ENCODE measurements at places on chromosomes 12 and 14.

DNA sequence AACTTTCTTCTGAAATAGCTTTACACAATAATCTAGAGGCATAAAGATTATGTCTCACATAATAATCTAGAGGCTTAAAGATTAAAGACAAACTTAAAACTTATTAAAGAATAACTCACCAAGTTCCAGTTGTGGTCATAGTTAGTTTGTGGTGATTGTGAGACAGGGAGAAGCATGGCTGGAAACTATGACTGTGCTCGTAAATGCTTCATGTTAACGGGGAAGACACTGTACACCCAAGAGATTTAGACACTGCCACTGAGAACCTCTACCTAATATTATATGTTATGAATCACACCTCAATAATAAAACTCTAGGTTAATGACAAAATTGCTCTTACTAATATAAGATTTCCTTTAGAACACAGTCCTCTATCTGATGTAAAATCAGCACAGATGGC lies 541.6 kb downstream of the TMEM121 start:
- no peak for DNase-seq

- DNase-seq = no peak
These were observed 407.7 kb upstream of the OR4E1 start for GRCh38 chr14:22081337-22081736.

DNA sequence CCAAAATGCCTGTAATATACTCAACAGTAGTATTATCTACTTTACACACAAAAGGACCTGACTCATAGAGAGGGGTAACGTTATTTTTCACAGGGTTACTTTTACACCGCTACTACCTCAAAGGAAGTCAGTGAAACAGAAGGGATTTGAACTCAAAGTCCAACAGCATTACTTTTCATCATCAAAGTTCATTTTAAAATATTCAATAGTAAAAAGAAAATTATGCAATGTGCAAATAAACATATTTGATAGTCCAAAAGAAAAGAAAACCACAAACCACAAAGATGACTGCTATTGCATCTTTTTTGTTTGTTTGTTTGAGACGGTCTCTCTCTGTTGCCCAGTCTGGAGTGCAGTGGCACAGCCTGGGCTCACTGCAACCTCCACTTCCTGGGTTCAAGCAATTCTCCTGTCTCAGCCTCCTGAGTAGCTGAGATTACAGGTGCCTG lies 15.5 kb downstream of the KIF21A start:
- DNase-seq = no peak

DNA sequence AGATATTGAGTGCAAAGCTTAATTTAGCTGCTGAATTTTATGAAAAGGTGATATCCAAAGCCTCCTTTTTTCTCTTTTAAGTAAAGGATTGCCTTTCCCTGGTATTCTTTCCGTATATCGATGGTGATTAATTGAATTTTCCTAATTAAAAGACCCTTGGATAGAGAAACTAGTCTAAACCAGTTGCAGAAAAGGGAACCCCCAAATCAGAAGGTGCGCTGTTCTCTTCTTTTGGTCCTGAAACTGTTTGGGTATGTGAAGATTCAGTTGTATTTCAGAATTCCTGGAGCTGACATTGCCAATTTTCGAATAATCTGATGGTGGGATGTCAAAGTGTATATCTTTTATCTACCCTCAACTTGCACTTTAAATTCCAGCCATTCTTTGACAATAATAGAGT lies 1.9 kb downstream of the GPHN start:
- DNase-seq = no peak

GRCh38 chr12:1525858-1526257 lies 68.5 kb downstream of the FBXL14 start:
- DNase-seq = no peak

DNA sequence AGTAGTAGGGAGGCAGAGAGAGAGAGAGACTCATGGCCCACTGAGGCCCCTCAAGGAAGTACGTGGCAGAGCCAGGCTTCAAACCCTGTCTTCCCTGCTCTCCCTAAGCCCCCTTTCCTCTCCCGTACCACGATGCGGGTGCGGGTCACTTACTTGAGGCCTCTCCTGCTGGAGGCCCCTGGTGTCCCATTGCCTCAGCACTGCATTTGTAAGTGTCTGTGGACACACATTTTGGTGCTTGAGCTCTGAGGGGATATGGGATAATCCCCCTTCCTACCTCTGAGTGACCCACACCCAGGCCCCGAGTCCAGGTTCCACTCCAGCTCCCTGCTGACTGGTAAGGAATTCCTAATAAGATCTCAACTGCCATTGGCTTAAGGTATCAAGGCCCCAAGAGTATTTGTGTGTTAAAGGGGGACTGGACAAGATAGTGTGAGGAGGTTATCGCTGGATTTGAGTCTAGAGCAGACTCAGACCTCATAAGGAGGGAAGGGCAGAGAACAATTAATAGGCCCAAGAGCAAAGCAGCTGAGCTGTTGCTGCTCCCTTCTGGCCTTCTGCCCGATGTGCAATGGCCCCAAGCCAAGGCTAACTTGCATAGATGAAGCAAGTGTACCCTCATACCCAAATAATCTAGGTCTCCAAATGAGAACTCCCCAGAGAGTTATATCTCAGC lies 71.9 kb downstream of the CRACR2A start:
- no peak for DNase-seq

DNA sequence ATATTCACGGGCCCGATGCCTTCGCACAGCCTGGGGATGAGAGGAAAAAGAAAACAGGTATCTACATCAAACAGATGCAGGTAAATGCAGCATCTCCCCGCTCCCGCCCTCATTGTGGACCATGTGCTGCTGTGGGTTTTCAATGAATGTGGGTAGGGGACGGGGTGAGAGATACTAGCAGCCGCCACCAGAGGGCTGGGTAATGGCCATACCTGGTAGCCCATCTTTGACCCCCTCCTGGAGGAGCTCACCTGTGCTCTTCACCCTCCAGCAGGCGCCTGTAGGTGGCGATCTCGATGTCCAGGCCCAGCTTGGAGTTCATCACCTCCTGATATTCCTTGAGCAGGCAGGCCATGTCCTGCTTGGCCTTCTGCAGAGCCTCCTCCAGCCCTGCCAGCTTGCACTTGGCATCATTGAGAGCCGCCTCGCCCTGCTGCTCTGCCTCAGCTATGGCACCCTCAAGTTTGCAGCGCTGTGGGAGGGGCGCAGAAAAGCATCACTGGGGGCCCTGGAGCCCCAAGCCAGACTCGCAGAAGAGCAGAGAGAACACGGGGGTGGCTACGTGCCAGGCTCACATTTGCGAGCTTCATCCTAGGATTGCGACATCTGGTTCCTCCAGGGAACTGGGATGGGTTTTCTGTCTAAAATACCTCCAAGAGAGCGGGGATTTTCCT lies 10.2 kb downstream of the KRT82 start:
- no peak for DNase-seq

DNA sequence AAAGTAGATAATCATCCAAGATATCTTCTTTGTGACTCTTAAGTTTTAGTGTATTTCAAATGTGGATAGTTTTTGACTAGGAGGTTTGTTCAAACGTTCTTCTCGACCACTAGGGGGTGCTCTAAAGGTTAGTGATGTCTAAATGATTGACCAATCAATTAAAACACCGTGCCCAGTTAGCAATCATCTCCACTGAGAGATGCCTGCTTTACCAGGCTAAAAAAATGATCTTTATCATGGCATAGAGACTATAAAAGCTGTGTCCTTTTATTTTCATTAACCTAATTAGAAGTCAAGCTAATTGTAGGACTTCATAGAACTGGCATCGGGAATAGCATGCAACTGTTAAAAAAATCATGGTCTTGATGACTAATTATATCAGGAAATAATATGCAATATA lies 153.9 kb downstream of the PRKCH start:
- DNase-seq = no peak

- DNase-seq = no peak
These were observed 115.0 kb upstream of the RPH3A start for GRCh38 chr12:112676507-112676906.

DNA sequence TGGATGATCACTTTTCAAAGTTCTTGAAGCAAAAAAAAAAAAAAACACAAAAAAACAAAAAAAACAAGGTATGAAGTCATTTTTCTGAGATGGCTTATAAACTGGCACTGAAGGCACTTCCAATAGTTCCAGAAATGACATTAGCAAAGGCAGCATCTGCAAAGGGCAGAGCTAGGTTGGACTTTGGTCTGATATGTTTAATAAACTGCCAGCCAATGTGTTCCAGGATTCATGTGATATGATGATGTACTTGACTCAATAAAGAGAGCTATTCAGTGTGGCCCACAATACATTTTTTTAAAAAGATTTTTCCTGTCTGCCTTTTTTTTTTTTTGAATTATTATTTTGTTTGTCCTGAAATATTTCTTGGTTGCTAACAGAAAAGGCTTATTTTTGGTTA lies 79.6 kb downstream of the VRK1 start:
- no peak for DNase-seq
